ENCODE measurements at places on chromosomes 3 and 15.

DNA sequence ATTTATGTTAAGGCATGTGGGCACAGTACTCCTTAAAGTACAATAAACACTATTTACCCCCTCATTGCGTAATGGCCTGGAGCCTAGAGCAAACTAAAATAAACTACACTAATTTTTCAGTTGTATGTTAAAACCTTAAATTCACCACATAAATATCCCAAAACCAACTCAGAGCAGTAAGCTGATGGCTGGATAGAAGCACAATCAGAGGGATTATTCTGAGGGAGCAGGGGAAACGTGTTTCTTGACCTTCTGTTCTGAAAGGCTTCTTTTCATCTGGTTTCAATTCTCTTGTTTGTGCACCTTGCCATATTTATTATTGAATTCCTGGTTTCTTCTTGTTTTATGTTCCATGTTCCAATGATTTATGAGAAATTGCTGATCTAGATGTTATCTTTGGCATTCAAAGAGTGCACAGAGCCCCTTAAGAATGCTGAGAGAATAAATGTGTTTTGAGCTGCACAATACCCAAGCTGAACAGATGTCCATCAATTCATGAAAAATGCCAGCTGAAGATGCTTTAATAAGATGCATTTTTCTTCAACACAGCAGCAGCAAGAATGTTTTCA lies 29.6 kb downstream of the RPL22L1 start:
- no peak for DNase-seq
- H3K4me3 ChIP-seq = no peak overlapping the region
- H3K4me1 ChIP-seq = no peaks in the 10 kb centered on the region
- H3K27ac ChIP-seq = no peak overlapping the region

- H3K4me1 ChIP-seq = peaks cover 47% of the 10 kb centered on the region
- H3K4me3 ChIP-seq = no peak overlapping the region
- no peaks in the 10 kb centered on the region for H3K36me3 ChIP-seq
- no peak for DNase-seq
- no peaks in the 10 kb centered on the region for H3K27me3 ChIP-seq
Observed at GRCh38 chr15:49902685-49903501, 216.1 kb downstream of the ATP8B4 start.

DNA sequence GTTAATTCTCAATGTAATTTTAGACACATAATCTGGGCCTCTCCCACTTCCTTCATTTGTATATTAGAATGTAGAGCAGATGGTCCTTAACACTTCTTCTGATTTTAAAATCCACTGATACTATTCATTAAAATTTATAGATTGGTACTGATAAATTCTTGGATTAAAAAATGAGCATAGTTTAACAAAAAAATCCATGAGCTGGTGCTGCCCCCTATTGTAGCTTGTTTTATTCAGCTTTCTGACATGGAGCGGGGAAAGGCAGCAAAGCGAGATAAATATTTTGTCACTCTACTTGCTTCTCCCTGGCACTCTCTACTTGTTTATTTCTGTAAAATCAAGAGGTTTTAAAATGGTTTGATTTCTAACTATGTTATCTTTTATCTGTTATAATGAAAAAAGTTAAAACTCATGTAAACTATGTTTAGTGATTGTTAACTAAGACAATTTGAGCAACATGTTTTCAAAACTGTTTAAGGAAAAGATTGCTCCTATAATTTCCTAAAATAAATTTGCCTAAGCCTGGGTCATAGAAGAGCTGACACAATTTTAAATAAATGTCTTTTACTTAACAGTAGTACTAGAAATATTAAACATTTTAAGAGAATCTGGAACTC lies 26.5 kb upstream of the PLOD2 start:
- no peaks in the 10 kb centered on the region for H3K36me3 ChIP-seq
- H3K27ac ChIP-seq = no peak overlapping the region
- peaks cover 4% of the 10 kb centered on the region for H3K4me1 ChIP-seq
- H3K4me3 ChIP-seq = no peak overlapping the region

GRCh38 chr3:105347625-105348302 lies 18.9 kb upstream of the ALCAM start:
- H3K36me3 ChIP-seq = no peaks in the 10 kb centered on the region
- H3K27me3 ChIP-seq = no peaks in the 10 kb centered on the region
- no peak overlapping the region for H3K4me3 ChIP-seq
- H3K4me1 ChIP-seq = no peaks in the 10 kb centered on the region
- DNase-seq = no peak

GRCh38 chr3:138493804-138494606 lies 59.6 kb downstream of the ESYT3 start:
- H3K36me3 ChIP-seq = no peaks in the 10 kb centered on the region
- DNase-seq = no peak
- no peaks in the 10 kb centered on the region for H3K27me3 ChIP-seq
- no peak overlapping the region for H3K4me3 ChIP-seq
- no peak overlapping the region for H3K27ac ChIP-seq
- H3K4me1 ChIP-seq = no peaks in the 10 kb centered on the region

DNA sequence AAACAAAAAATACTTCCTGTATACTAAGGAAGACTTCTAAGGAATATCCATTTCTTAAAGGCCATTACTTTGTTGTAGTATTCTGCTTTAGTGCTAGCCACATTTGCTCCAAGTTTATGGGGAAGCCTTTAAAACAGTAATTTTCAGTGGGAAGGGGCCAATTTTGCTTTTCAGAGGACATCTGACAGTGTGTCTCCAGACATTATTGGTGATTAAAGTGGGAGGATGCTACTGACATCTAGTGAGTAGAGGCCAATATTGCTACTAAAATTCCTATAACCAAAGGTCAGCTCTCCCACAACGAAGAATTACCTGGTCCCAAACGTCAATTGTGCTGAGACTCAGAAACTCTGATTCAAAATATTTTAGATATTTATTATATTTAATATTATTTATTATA lies 24.8 kb downstream of the SLC28A2 start:
- H3K27me3 ChIP-seq = no peaks in the 10 kb centered on the region
- DNase-seq = no peak
- no peak overlapping the region for H3K4me3 ChIP-seq
- peaks cover 16% of the 10 kb centered on the region for H3K4me1 ChIP-seq
- no peak overlapping the region for H3K27ac ChIP-seq
- H3K36me3 ChIP-seq = no peaks in the 10 kb centered on the region

DNA sequence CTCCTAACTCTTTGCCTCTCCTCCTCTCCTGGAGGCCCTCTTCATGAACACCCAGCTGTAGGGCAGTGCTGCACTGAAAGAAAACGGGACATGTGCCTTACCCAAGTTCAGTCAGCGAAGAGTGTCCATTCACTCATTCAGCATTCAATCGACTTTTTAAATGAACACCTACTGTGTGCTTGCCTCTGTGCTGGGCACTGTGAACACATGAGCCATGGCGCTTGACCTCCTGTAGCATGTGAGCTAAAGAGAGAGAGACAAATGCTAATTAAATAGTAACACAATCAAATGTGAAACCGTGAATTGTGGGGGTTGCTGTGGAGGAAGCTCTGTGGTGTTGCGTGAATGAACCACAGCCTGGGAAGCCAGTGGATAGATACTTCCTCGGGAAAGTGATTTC lies 43.4 kb downstream of the ST6GAL1 start:
- peaks cover 22% of the 10 kb centered on the region for H3K4me1 ChIP-seq
- H3K36me3 ChIP-seq = no peaks in the 10 kb centered on the region
- H3K4me3 ChIP-seq = no peak overlapping the region
- no peak for DNase-seq
- H3K27ac ChIP-seq = no peak overlapping the region
- H3K27me3 ChIP-seq = no peaks in the 10 kb centered on the region

Measured in vagina (tissue), 2 donors.